NCI-H510A treated with DMSO at 0.1 percent for 48 hours (cell line): ENCODE measurements at places on chromosomes 16 and 17.

DNA sequence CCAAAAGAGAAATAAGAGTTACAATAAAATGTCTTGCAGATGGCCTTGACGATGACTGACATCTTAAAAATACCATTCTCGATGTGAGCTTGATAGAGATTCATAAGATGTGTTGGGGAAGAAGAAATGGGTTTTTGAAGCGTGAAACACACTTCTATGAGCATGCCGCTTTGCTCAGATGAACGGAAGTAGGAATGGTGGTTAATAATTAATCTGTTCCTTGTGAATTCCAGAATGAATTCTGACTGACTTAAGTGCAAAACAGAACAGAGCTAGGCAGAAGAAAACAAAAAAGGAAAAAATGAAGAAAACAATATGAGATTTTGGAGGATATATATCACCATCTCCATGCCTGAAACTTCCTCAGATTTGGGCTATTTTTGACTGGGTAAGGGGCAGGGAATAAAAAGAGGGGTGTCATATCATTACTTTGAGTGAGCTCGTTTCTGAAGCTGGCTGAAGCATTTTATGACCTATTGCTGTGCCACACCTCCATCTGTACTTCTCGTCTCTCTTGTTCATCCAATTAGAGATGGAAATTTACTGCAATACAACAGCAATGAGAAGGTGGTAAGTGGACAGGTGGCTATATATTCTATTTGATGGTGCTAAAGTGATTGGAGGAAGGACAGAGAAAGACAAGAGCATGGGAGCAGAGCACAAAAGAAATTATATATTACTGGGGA is 1152.0 kb upstream of the CDH8 start:
- no peak for DNase-seq

GRCh38 chr17:72145962-72146361 is 25.1 kb downstream of the SOX9 start:
- no peak for DNase-seq

- DNase-seq: no peak
Observed at GRCh38 chr17:57120814-57121213, 35.8 kb downstream of the AKAP1 start.

DNA sequence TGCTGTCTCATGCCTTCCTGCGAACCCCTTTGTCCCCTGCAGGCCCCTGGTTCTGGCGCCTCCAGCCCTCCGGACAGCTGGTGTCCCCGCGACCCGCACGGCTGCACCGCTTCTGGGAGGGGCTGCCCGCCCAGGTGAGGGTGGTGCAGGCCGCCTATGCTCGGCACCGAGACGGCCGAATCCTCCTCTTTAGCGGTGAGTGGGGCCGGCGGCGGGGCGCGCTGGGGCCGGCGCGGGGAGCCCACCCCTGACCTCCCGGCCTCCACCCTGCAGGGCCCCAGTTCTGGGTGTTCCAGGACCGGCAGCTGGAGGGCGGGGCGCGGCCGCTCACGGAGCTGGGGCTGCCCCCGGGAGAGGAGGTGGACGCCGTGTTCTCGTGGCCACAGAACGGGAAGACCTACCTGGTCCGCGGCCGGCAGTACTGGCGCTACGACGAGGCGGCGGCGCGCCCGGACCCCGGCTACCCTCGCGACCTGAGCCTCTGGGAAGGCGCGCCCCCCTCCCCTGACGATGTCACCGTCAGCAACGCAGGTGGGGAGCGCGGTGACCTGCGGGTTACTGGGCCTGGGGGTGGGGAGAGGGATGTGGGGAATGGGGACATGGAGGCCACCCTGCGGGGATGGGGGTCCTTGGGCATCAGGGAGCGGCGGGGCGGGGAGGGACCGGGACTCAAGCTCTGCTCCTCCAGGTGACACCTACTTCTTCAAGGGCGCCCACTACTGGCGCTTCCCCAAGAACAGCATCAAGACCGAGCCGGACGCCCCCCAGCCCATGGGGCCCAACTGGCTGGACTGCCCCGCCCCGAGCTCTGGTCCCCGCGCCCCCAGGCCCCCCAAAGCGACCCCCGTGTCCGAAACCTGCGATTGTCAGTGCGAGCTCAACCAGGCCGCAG is 7.1 kb upstream of the IL32 start:
- no peak for DNase-seq

DNA sequence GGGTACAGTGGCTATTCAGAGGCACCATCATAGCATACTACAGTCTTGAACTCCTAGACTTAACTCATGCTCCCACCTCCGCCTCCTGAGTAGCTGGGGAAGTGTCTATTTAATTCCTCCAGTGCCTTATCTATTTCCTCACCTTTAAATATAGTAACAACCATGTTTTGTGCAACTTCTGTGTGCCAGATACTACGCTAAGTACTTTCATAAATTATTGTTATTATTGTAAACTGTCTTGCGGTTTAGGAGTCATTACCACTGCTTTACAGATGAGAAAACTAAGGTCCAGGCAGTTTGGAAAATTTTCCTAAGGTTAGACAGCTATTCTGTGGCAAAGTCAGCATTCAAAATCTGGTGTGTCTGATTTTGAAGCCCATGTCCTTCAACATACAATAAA is 359.1 kb upstream of the XYLT1 start:
- DNase-seq: no peak
